ENCODE measurements at places on chromosomes 4 and X.
A peak's percentile ranks its signal among the peaks of the same experiment; 100 is the strongest.

GRCh38 chrX:16488959-16489358 is 161.0 kb upstream of the S100G start:
- peak; percentile 61 for DNase-seq

- no peak for DNase-seq
Observed at GRCh38 chr4:119242417-119242816, 29.9 kb downstream of the USP53 start.

- no peak for DNase-seq
Observed at GRCh38 chr4:108415389-108415788, 205.0 kb upstream of the RPL34 start.

DNA sequence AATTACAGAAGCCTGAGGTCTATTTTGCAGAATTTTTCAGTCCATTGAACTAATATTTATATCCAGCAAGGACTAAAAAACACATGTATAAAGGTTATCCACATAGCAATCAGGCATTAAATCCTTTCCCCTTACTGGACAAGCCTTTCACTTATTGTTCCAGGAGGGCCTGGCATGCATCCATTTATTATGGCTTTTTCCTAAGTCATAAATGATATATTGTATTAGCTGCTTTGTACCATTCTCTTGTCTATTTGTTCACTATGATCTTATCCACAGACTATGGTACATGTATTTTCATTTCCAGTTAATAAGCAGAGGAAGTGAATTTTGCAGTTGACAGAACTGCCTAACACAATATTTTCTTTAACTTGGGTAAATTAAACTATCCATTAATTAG is 105.4 kb upstream of the ANK2 start:
- no peak for DNase-seq

- no peak for DNase-seq
Observed at GRCh38 chr4:118268780-118269179, 84.0 kb downstream of the PRSS12 start.

DNA sequence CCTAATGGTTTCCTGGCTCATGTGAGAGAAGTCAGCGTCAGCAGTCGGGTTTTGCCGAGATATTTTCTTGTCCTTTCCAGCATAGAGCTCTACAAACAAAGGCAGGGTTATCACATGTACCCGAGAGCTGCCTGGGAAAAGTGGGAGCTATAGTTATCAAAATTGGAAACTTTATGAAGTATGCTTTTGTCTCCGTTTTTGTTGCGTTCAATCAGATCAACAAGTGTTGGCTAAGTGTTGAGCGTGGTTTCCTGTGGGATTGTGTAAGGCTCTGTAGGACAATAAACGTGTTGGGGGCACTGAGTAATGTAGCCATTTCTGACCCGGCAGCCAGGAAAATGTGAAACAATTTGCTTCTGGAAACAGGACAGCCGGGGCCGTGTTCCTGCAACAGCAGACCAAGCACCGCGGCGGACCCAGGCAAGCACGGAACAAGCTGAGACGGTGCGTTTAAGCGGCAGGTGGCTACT is at the start of gene BMX:
TSS of gene BMX (plus strand) at position 311 of the 470 bp plus-strand sequence. CDS start 7,547 bp downstream, outside the sequence.
- DNase-seq = no peak

- DNase-seq = no peak
Observed at GRCh38 chr4:7422151-7422897, 12.4 kb downstream of the PSAPL1 start.

- peak; percentile 23 for DNase-seq
Observed at GRCh38 chr4:184097241-184097605, 120.5 kb downstream of the ENPP6 start.

GRCh38 chr4:48027653-48028052 is 11.1 kb downstream of the NIPAL1 start:
- DNase-seq = no peak

Measured in fibroblast of skin of right biceps (primary cell).